ENCODE measurements at places on chromosomes 7 and 10.

DNA sequence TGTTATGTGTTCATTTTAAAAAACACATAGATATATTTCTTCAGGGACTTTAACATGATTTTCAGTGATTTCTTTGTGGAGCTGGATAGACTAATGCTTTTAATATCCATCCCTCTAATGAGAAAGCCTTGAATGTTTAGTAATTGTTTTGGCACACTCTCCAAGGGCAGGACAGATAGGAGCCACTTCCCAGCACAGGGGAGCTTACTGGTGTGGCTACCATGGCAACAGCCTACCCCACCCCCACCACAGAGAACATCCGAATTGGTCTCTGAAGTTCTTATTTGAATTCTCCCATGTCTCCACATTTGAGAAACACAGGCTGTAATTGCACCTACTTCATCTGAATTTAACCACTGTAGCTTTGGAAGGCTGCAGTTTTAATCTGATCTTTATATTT, 87.7 kb downstream of the PRKG1 start:
- DNase-seq, result peak; percentile 26

DNA sequence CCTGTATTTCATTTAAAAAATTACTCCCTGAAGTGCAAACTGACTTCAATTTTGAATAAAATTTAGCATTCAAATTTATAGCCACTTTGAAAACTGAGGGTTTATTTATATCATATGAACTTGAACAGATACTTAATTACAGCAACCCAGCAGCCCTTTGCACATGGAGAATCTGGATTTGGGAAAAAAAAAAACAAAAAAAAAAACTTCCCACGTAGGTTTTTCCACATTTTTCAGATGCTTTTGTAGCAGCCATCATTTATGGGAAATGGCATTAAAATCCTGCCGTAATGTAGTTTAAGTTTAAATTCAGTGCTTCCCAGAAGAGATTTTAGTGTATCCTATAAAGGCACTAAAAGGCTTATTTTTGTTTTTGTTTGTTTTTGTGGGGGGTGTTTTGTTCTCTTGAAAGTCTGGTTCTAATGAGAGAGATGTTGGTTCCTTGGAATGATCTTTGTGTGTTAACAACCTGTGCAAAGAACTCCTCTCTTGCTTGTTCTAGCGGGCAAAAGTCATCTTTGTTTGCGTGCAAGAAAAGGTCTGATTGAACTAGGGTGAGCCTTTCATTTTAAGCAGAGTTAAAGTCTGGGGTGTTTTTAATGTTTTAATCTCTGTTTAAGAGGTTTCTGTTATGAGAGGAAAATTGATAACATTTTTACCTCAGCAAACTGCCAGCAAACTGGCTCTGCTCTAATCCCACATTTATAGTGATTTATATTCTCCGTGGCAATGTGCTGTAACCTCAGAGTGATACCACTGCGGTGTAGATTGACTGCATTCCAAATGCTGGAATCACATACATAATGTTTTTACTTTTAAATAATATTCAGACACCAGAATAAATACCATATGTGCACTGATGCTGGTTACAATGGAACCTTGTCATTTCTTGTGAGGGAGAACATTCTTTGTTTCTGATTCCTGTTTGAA, 105.5 kb downstream of the WNT2 start:
- DNase-seq, result no peak

DNA sequence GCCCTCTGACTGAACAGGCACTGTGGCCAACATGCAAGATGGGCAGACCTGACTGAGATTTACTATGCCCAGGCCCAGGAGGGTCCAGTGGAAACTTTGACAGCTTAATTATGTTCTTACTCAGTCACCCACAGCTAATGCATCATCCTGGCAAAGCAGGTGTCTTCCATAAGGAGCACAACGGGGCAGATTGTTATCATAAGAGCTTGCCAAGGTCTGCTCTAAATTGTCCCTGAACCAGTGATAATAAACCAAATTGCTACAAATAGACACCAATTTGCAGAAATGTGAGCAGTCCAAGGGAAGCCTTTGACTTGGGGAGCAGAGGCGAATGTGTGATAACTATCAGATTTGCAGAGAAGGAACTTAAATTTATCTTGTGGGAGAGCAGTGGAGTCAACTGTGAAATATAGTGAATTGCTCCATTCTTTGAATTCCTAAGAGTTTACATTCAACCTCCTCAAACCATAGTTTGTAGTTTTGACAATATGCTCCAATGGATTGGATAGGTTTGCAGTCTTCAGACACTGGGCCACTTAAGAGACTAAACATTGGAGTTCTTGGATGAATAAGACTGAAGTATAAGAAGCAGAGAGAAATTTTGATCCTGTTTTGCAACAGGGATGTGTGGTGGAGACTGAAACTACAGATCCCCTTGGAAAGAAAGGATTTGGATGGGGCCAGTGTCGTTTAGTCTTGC, 494.7 kb downstream of the CCSER2 start:
- DNase-seq, result no peak

DNA sequence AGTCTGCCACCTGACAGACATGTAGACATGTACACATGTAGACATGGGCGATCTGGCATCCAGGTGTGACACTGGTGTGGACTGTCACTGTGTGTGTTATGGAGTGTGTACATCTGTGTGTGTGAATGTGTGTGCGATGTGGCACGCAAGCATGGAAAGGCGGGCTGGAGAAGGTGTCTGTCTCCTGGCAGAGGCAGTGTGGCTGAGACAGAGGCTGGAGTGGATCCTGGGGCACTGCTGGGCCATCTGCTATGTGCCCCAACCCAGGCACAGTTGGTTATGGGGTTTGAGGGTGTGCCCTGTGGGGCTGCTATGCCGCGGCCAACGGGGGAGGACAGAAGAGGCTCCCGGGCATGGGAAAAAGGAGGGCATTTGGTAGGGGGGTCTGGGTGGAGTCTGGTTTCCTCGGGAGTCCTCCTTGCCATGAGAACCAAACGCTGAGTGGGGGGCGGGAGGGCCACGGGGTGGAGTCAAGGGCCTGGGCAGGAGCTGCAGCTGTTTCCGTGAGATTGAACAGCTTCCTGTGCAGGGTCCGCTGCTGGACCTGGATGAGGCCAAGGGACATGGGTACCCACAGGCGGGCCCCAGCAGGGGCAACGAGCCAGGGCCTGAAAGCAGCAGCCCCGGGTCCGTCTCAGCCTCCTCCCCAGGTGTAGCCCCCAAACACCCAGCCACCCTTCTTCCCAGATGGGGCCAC, 1.3 kb downstream of the ELN start:
- no peak for DNase-seq

Data from neuronal stem cell (in vitro differentiated cells).